ENCODE measurements at places on chromosomes 2 and 18. TPM values are rescaled to one million over a fixed set of nuclear protein-coding genes. Genes with fewer than 3 reads are reported as not detected.

The CFAP53 gene
- total RNA-seq: 1.4 TPM

The PLGLB1 gene
- not detected for total RNA-seq

The HAAO gene
- total RNA-seq: 2.5 TPM

The ACTG2 gene
- 0.41 TPM for total RNA-seq

The EVA1A gene
- total RNA-seq: 2.4 TPM

The CHRNG gene
- 3.5 TPM for total RNA-seq

The RAB6C gene
- not detected for total RNA-seq

The TMEM185B gene
- 10.8 TPM for total RNA-seq

The C2orf80 gene
- total RNA-seq: not detected

- no peak for DNase-seq
- no peak overlapping the region for H3K4me3 ChIP-seq
- H3K27me3 ChIP-seq: no peaks in the 10 kb centered on the region
- no peak overlapping the region for H3K27ac ChIP-seq
- no peaks in the 10 kb centered on the region for H3K36me3 ChIP-seq
These were observed 288.6 kb downstream of the EN1 start for GRCh38 chr2:118558846-118559245.

DNA sequence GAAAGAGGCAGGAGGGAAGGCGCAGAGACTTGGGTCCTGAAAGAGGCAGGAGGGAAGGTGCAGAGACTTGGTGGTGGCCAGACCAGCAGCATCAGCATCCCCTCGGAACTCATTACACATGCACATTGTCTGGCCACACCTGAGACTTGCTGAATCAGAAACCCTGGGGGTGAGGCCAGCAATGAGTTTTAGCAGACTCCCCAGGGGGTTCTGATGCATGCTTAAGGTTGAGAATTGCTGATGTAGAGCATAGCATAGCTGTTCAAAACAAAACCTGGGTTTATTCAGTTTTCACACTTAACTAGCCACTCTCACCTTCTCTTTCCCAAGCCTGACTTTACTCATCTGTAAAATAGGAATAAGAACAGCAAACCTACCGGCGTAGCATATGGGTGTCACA lies 122.9 kb downstream of the MRO start:
- no peaks in the 10 kb centered on the region for H3K27me3 ChIP-seq
- H3K4me3 ChIP-seq: no peak overlapping the region
- H3K4me1 ChIP-seq: no peaks in the 10 kb centered on the region
- H3K27ac ChIP-seq: no peak overlapping the region
- DNase-seq: no peak

DNA sequence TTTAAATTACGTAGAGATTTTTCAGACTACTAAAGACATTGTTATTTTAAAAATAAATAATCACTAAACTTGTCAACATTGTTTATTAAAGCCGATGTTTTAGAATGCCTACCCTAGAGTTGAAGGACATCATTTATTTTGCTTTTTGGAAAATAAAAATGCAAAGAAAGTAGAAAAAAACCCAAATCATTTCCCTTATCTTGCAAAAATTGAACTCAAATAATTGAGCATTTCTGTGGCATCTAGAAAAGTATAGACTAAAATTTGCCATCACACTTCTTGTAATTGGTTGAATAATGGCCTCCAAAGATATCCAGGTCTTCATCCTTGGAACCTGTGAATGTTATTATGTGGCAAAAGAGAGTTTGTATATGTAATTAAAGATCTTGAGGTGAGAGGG lies 9.7 kb upstream of the NEDD4L start:
- no peak overlapping the region for H3K27ac ChIP-seq
- H3K27me3 ChIP-seq: no peaks in the 10 kb centered on the region
- no peaks in the 10 kb centered on the region for H3K36me3 ChIP-seq
- no peak for DNase-seq
- H3K4me3 ChIP-seq: no peak overlapping the region

DNA sequence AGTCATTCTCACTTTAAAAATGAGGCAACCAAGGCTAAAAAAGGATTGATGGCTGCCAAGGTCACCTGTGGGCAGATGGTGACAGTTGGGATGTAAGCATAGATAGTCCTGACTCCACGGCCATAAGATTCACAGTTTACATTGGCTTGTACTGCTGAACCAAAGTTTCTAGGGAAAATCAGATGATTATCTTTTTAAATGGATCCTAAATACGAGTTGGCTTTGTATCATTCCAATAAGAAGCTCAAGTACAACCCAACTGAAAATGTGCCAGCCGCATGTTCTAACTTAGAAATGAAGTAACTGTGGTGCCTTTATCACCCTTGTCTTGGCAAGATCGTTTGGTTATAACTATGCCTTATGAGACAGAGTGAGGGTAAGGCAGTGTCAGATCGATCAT lies 27.6 kb downstream of the HK2 start:
- no peaks in the 10 kb centered on the region for H3K27me3 ChIP-seq
- H3K4me3 ChIP-seq: no peak overlapping the region
- peak overlapping the region; percentile 88 for H3K27ac ChIP-seq
- H3K36me3 ChIP-seq: no peaks in the 10 kb centered on the region
- peaks cover 26% of the 10 kb centered on the region for H3K4me1 ChIP-seq

DNA sequence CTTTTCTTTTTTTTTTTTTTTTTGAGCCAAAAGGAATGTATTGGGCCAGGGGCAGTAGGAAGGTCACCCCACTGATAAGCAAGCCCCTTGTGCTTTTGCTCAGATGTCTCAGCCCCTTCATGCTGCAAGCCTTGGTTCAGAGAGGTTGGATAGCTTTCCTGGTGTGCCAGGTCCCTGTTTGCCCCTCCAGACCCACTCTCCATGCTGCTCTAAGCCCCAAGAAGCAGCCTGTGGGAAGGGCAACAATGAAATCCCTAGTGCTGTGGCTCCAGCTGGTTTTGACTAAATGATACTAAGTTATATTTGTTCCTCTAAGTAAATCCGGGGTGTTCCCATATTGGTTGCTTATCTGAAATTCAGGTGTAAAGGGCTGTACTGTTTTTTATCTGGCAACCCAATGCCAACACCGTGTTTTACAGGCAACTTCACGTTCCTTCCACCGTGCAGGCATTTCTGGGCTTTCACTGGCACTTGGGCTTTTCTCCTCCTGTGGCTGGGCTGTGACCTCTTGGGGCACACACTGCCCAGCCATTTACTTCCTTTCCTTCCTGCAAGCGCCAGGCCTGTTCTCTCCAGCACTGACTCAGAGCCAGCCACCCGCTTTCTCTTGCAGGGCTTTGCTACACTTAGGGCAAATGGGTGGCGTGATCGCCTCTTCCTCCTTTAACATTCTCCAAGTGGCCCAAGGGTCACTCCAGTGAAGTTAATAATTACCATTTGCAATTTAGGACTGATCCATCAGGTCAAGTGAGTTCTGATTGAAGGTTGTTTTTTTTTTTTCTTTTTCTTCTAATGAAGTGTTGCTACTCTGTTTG lies 21.6 kb downstream of the MERTK start:
- no peaks in the 10 kb centered on the region for H3K4me1 ChIP-seq
- no peaks in the 10 kb centered on the region for H3K27me3 ChIP-seq

DNA sequence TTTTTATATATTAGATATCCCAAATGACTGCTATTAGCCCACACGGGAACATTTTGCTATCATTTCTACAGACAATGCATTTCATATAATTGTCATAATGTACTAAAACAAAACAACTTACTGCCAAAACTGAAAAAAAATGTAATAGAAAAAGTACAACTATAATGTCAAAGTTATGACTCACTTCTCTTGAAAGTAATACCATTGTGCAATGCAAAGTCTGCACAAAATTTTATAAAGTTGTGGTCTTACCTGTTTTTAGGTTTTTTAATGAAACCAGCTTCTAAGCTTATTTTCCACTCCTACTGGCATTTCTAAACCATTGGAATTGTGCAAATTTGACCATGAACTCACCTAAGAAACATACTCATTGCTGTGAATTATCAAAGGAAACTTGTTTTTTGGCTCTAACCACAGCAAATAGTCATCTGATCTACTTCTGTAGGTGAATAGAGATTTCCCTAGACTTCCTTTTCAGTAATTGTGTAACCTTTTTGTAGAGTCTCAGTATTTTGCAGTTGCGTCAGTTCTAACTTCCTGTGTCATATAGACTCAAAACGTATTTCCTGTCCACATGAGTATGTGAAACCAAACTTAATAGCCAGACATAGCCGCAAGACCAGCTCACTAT lies 31.9 kb upstream of the TFPI start:
- H3K27me3 ChIP-seq: no peaks in the 10 kb centered on the region
- DNase-seq: no peak
- H3K36me3 ChIP-seq: no peaks in the 10 kb centered on the region
- H3K4me3 ChIP-seq: no peak overlapping the region
- no peak overlapping the region for H3K27ac ChIP-seq

- no peak overlapping the region for H3K27ac ChIP-seq
- H3K27me3 ChIP-seq: no peaks in the 10 kb centered on the region
- no peak overlapping the region for H3K4me3 ChIP-seq
- no peak for DNase-seq
- peaks cover 6% of the 10 kb centered on the region for H3K4me1 ChIP-seq
- no peaks in the 10 kb centered on the region for H3K36me3 ChIP-seq
These were observed 51.2 kb upstream of the NOSTRIN start for GRCh38 chr2:168751104-168751740.

- DNase-seq: no peak
- H3K4me3 ChIP-seq: no peak overlapping the region
- no peaks in the 10 kb centered on the region for H3K36me3 ChIP-seq
- H3K4me1 ChIP-seq: no peaks in the 10 kb centered on the region
- no peaks in the 10 kb centered on the region for H3K27me3 ChIP-seq
- H3K27ac ChIP-seq: no peak overlapping the region
These were observed 532.1 kb downstream of the FBXO15 start for GRCh38 chr18:73615506-73615905.

- no peaks in the 10 kb centered on the region for H3K36me3 ChIP-seq
- H3K4me3 ChIP-seq: no peak overlapping the region
- no peak for DNase-seq
- H3K27ac ChIP-seq: no peak overlapping the region
- no peaks in the 10 kb centered on the region for H3K27me3 ChIP-seq
These were observed 68.1 kb downstream of the CCDC178 start for GRCh38 chr18:33372442-33372841.

DNA sequence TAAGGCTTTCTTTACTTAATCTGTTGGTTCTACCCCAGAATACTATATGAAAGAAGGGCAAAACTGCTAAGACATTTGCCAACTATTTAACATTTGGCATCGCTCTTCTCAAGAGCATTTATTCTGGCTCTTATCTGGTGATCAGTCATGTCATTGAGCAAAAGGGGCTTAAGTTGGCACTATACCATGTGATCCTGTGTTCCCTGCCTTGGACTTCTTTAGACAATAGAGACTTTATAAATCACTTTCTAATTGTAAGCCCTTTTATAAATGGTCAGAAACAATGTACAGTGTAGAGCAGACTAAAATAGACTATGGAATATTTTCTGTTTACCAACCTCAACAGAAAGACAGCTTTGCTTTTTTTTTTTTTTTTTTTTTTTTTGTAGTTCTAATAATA lies 52.1 kb downstream of the GTF3C3 start:
- no peak for DNase-seq
- no peaks in the 10 kb centered on the region for H3K36me3 ChIP-seq
- H3K27me3 ChIP-seq: no peaks in the 10 kb centered on the region
- no peak overlapping the region for H3K27ac ChIP-seq
- no peak overlapping the region for H3K4me3 ChIP-seq

DNA sequence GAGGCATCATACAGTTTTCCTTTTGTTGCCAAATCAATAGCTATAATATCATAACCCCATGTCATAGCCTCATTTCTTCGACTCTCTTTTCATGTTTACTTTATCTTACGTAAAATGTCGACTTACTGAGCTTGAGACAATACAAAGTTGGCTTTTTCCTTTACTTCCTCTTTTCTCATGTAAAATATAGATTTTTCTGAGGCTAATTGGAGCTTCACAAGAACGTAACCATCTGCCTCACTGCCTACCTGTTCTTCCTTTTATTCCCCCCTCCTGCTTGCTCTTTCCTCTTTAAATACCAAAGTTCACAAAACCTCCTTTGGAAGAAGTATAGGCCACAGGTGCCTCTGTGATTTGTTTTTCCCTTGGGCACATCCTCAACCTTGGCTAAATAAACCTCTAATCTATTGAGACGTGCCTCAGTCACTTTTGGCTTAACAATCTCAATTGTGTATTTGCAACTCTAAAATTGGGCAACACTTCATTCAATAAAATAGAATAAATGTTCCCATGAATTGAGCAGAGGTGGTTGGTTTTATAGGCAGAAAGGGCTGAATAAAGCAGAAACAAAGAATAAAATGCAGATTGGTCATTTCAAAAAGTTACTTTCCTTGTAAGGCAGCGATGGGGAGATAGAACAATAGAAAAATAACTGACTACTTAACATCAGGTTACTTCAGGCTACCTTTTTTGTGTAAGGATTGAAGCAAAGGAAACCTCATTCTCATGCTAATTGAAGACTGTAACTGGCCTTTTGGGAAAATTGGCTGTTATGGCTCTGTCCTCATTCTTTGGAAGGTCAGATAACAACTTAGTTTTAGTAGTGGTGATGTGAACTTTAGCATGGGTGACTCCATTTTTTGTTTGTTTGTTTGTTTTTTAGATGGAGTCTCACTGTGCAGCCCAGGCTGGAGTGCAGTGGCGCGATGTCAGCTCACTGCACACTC lies 21.3 kb downstream of the COMMD1 start:
- no peaks in the 10 kb centered on the region for H3K4me1 ChIP-seq
- H3K36me3 ChIP-seq: no peaks in the 10 kb centered on the region
- no peak for DNase-seq
- H3K27ac ChIP-seq: no peak overlapping the region
- H3K4me3 ChIP-seq: no peak overlapping the region
- no peaks in the 10 kb centered on the region for H3K27me3 ChIP-seq

DNA sequence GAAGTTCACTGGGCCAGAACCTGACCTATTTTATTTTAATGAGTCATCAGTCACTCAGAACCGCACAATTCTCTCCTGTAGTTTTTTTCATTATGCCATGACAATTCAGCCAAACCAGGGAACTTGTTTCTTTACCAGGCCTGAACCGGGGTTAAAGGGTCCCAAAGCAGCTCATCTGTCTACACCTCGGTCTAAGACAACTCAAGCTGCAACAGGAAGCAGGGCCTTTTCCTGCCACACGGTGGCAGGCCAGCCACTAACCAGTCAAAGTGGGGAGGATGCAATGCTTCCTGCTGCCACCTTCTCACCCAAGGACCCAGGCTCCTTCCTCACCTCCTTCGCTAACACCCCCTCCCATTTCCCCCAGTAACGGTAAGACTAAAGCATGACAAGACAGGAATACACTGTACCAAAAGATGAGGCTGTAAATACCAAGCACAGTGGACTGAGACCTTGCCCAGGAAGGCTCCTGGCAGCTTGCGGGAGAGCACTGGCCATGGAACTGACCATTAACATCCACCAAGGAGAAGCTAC lies 56.7 kb upstream of the ACKR3 start:
- peaks cover 3% of the 10 kb centered on the region for H3K4me1 ChIP-seq
- H3K36me3 ChIP-seq: no peaks in the 10 kb centered on the region
- H3K27me3 ChIP-seq: peaks cover 11% of the 10 kb centered on the region
- H3K4me3 ChIP-seq: no peak overlapping the region

DNA sequence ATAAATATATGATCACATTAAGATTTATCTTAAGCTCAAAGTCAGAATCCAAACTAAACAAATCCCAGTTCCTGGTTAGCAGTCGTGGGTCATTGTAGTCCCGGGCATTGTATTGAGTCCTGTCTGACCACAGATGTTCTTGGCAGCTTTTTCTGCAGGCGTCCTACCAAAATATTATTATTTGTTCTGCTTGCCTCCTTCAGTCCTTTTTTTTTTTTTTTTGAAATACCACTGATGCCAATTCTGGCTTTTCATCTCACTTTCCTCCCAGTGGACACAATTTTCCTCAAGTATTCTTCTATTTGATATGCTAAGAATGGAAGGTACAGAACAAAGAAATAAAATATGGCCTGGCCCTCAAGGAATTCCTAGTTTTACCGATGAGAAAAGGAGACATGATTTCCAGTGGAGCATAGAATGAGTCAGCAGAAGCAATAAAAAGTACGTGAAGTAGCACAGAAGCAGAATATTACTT lies 151.6 kb downstream of the CSRNP3 start:
- H3K4me3 ChIP-seq: no peak overlapping the region
- no peaks in the 10 kb centered on the region for H3K4me1 ChIP-seq
- DNase-seq: no peak
- no peak overlapping the region for H3K27ac ChIP-seq

All from gastrocnemius medialis (tissue), 4 donors.